ENCODE measurements at places on chromosomes 11 and 22.

- no peak for DNase-seq
Observed at GRCh38 chr11:114401311-114401710, 845 bp downstream of the RBM7 start.

- DNase-seq = peak; percentile 36
Observed at GRCh38 chr11:126391970-126392632, 36.6 kb downstream of the ST3GAL4 start.

DNA sequence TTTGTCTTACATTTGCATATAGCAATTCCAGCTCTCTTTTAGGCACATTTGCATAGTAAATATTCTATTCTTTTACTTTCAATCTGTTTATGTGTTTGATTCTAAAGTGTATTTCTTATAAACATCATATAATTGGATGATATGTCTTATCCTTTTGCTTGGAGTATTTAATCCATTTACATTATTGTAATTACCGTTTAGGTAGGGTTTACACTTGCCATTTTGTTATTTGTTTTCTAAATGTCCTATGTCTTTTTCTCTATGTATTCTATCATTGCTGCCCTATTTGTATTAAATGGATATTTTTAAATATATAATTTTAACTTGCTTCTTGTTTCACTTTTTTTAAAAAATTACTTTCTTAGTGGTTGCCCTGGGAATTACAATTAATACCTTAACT, 22.8 kb upstream of the ACCSL start:
- DNase-seq = no peak

DNA sequence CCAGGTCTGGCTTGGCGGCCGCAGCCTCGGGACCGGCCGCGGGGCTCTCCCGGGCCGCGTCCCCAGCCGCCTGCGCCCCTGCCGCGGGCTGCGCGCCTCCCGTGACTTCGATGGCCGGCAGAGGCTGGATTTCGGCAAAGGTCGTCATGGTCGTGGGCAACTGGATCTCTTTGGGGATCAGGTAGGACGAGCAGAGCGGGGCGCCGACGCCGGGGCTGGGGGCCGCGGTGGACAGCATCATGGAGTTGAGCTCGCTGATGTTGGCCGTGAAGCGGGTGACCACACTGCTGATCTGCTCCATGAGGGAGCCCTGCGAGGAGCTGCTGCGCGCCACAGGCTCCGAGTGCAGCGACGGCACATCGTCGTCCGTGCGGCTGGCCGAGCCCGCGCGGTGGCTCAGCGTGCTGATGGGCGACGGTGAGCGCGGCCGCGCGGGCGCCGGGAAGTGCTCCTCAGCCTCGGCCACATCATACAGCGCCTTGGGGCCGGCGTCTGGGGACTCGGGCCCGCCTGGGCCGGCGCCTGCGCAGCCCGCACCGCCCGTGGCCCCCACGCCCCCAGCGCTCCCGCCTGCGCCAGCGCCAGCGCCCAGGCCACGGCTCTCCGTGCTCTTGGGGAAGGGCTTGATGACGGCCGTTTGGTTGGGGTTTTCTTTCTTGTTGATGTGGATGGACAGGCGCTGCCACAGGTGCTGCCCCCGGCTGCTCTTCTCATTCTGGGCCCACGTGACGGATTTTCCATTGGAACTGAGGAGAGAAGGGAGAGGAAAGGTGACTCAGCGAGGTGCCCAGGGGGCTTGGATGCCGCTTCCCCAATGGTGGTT, 171.4 kb upstream of the CTSC start:
- DNase-seq = no peak

DNA sequence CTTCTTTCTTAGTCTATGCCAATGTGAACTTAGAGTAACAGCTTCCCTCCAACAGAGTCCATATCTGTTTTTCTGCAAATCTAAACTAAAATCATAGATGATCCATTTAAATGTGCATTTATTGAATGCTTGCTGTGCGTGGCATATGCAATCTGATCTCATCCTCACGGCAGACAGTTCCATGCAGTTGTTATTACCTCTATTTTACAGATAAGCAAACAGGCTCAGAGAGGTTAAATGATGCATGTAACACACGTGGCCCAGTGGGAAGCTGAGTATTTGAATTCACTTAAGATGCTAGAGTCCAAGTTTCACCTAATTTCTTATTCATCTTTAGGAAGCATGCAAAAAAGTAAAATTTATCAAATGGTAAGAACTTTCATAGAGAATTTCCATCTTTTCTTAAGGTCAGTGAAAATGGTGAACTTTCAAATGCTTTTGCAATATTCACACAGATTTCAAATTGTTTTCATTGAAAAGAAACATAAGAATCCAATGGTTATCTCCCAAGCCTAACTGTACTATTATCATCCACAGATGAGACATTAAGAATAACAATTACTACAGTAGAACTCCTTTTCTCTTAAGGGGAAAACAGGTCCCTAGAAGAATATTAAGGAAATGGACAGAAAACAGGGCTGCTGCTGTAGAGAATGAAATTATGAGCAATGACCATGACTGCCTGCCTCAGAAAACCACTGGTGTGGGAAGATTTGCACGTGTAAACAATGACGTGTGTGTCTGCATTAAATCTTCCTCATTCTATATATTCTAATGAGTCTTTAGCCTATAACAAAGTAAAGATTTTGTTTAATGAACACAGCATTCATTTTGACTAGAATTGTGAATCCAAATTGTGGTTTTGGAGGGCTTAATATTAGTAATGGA, 1171.3 kb downstream of the LRRC4C start:
- DNase-seq = no peak
